PC-9 (cell line): ENCODE measurements at places on chromosomes 6 and 20. TPM values are rescaled to one million over a fixed set of nuclear protein-coding genes. Genes with fewer than 3 reads are reported as not detected.

GRCh38 chr6:135858931-135859330 is 7.4 kb downstream of the PDE7B start:
- DNase-seq: no peak

DNA sequence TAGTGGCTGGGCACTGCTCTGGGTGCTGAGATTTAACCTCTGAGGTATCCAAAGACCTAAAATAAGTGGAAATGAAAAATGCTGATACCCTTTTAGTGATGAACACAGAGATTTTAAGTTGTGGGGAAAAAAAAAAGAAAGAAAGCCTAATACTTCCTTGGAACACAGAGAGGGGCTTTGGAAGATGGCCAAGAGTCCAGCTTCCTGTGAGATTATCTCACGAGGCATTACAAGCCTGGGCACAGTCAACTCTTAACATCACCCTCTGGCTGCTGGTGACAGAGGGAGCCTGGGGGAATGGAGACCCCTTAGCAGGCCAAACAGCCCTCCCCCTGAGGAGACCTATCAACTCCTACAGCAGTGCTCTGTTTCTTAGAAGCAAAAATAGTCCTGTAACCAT is 19.7 kb downstream of the BTN2A1 start:
- no peak for DNase-seq

DNA sequence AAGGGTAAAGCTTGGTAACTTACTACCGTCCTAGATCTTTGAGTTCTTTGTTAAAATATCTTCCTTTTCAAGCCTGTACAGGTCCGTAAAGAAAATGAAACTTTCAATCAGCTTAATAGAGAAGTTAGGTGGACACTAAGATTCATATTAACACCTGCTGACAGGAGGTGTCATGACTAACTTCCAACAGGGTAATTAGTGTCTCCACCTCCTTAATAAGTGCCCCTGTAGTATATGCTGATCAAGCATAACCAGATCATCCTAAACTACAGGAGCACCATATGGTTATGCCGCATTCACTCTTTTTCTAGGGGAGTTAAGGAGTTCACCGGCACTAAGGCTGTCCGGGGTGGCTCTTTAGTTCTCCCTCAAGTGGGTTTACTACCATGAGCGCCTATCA is 23.9 kb upstream of the RALGAPA2 start:
- DNase-seq: no peak

- DNase-seq: no peak
Measured at GRCh38 chr6:3036861-3037637, 31.2 kb upstream of the RIPK1 start.

DNA sequence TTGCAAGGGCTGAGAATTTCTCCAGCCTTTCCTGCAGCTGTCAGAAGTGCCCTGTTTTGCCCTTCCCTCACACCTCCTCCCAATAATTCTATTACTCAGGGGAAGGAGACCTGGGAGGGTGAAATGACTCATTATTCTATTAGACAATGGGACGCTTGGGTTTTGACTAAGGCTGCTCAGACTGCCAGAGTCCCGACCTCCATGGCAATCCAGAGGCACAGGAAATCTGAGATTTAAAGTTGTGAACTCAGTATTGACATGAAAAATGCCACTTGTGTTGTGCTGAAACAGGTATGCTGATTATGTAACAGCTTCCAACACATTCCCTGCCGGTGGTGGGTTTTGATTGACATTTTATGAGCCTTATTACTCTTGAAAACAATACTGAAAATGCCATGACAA is 625.9 kb upstream of the FLRT3 start:
- DNase-seq: peak; percentile 90

GRCh38 chr20:25217161-25218108 is 21.9 kb downstream of the ENTPD6 start:
- no peak for DNase-seq

- DNase-seq: no peak
Measured at GRCh38 chr6:34030831-34031624, 114.9 kb downstream of the GRM4 start.

The SLC22A16 gene
- not detected in 2 replicates for total RNA-seq

DNA sequence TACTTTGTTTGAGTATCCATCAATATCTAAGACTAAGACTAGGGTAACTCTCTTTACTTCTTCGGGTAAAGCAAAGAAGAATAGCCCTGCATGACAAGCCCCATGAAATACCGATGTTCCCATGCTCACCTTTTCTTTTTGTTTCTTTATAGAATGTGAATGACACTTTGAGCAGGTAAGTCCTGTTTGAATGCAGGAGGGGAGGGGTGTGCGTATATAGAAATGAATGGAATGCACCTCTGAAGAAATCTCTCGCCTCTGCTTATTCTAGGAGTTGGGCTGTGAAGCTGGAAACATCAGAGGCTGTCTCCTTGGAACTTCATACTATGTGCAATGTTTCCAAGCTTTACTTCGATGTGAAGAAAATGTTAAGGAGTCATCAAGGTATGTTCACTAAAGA is 10.3 kb downstream of the TRIM38 start:
- peak; percentile 41 for DNase-seq

GRCh38 chr6:157235600-157236039 is 87.7 kb downstream of the TMEM242 start:
- no peak for DNase-seq

- DNase-seq: peak; percentile 21
Measured at GRCh38 chr20:38260025-38260377, 534 bp downstream of the KIAA1755 start.

The GNAS-AS1 gene
- 5.7 and 6.8 TPM in 2 replicates for total RNA-seq

- no peak for DNase-seq
Measured at GRCh38 chr6:35905141-35905785, 15.6 kb downstream of the SRPK1 start.

GRCh38 chr20:37759052-37759553 is 65.3 kb downstream of the CTNNBL1 start:
- DNase-seq: no peak

DNA sequence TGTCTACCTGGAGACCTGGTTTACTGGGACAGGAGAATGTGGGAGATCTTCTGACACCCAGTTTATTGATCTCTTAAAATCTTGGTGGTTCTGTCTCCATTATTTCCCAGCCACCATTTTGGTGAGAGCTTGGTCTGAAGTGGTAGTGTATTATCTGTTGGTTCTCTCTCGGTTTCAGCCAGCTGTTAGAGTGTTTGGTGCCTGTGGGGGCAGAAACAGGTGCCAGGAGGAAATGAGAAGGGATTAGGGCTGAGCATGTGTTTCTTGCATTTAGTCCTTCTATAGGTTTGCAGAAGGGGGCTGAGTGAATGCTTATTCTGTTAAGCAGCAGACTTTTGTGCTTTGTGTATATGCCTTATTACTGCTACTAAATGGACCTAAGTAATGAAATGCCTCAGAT is 9.6 kb downstream of the JARID2 start:
- DNase-seq: no peak

GRCh38 chr20:50708845-50709635 is 17.7 kb upstream of the RIPOR3 start:
- DNase-seq: no peak

DNA sequence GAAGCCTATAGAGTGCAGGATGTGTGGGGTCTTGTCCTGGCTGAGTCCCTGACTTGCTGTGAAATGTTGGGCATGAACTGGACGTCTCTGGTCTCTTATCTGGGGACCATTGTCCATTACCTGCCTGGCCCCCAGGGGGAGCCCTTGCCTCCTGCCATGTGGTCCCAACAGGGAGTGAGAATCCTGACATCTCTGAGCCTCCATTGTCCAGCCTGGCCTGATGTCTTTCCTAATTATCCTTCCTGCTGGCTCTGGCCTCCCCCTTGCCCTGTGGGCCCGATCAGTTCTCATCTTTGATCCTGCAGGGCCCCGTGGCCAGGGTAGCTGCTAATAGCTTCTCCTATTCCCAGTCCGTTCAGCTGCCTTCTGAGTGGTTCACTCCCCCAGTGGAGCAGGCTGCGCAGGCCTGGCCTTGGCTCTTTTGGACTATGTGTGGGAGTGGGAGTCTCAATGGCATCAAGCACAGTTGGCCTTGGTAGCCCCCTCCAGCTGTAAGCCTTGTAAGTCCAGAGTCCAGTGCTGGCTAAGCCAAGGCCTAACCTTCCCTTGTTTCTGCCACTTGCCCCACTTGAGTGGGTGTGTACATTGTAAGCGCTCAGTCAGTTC is 77.9 kb upstream of the RALY start:
- DNase-seq: peak; percentile 24

- no peak for DNase-seq
Measured at GRCh38 chr6:24738741-24739140, 19.8 kb upstream of the C6orf62 start.

The SCGN gene
- total RNA-seq: not detected in 2 replicates

GRCh38 chr20:23679133-23680092 is 9.4 kb downstream of the CST4 start:
- DNase-seq: no peak

- no peak for DNase-seq
Measured at GRCh38 chr6:129647044-129647443, 62.9 kb downstream of the ARHGAP18 start.

GRCh38 chr6:159969204-159969912 is 476 bp downstream of the IGF2R start:
- peak; percentile 17 for DNase-seq

- no peak for DNase-seq
Measured at GRCh38 chr20:58614366-58614765, 36.7 kb upstream of the STX16 start.

The BTN2A1 gene
- total RNA-seq: 19.5 and 23.4 TPM in 2 replicates

The CDH4 gene
- total RNA-seq: not detected in 2 replicates

GRCh38 chr20:20009784-20010253 is 7.3 kb upstream of the NAA20 start:
- no peak for DNase-seq

- no peak for DNase-seq
Measured at GRCh38 chr6:87736809-87737540, 34.9 kb upstream of the AKIRIN2 start.

DNA sequence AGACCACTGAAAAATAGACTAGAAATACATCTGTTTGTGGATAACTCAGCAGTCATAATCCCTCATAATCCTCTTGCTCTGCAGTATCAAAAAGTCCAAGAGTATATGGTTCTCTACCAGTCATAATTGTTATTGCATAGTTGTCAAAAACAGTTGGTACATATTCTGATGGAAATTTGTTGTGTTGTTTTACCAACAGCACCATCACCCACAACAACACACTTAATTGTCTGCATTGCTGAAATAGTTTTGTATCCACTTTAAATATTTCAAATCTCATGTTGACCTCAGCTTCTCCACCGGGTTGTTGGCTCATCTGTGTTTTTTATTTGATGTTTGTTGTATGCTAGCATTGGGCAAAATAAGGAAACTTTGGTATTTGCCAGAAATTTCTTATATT is 39.4 kb downstream of the ITCH start:
- DNase-seq: no peak

DNA sequence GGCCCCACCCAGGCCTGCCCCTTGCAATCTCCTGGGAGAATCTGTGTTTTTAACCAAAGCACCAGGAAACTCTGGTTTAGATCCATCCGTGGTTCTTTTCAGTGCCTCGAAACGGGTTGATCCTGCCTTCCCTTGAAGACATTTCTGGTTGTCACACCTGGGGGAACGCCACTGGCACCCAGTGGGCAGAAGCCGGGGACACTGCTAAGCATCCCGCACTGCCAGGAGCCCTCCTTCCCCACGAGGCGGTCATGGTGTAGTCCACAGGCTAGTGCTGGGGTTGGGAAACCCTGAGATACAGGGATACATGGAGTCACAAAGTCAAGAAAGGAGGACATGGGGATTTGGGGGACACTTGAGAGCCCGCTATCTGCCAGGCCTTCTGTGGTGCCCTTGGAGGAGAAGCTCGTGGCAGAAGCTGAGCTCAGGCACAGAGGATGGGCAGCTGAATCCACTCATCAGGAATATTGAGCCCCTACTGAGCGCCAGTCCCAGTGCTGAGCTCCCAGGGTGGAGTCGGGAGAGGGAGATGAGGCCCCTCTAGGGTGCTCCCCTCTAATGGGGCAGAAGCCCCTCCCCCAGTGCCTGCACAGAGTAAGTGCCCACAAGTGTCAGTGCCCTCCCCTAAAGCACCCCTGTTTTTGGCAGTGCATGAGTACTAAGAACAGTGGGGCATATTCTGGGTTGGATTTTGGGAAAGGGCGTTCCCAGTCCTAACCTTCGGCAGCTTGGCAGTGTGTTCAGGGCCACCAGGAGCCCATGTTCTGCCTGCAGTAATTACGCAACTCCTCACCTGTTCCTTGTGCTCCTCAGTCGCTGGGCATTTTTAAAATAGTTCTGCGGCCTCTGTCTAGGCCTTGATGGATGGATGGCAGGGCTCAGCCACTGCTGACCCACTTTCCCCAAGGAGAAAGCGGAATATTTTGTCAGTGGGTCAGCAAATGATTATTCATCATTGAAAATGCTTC is 25.6 kb upstream of the PHACTR3 start:
- no peak for DNase-seq

- no peak for DNase-seq
Measured at GRCh38 chr6:99232056-99232455, 117.4 kb downstream of the FAXC start.

- peak; percentile 37 for DNase-seq
Measured at GRCh38 chr20:58251979-58252591, 23.6 kb upstream of the ANKRD60 start.

DNA sequence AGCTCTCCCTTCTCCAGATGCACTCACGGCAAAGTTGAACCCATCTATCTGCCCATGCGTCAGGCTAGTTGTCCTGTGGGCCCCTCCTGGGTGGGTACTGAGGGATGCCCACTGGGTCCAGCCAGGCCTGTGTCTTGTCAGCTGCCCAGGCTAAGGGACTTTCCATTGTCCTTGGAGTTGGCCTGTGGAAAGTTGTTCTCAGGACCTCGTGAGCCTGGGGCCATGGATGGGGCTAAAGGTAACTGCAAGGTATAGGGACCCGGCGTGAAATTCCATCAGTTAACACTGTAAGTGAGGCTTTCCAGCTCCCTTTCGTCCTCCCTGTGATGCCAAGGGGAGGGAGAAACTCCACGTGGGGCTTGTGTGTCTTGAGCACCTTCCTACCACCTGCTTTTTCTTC is 126.5 kb downstream of the CEBPB start:
- DNase-seq: no peak

GRCh38 chr6:168100011-168100802 is 21.2 kb upstream of the FRMD1 start:
- DNase-seq: no peak

GRCh38 chr6:52931351-52931750 is 21.9 kb upstream of the GSTA3 start:
- no peak for DNase-seq

DNA sequence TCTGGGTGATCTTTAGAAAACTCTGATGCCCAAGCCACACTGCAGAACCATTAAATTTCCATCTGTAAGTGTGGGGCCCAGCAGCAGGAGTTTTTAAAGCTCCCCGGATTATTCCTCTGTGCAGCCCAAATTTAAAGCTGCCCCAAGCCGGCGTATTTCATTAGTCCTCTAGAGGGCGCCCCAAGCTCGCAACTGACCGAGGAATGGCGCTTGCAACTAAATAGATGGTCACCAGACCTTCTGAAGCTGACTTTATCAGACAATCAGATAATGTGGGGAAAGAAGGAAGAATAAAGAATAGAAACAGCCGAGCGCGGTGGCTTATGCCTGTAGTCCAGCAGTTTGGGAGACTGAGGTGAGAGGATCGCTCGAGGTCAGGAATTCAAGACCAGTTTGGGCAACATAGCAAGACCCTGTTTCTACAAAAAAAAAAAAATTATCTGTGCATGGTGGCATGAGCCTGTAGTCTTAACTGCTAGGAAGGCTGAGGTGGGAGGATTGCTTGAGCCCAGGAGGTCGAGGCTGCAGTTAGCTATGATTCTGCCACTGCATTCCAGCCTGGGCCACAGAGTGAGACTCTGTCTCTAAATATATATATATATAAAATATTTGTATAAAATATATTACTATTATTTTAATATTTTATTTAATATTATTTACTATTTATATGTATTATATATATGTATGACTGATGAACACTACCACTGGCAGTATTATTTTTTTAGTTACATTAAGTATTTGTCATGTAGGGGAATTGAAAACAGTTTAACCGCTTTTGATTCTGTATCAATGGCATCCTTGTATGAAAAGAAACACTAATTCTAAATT is 56.0 kb downstream of the OTOR start:
- peak; percentile 62 for DNase-seq
